ENCODE measurements at places on chromosomes 6 and 20.
A peak's percentile ranks its signal among the peaks of the same experiment; 100 is the strongest.

DNA sequence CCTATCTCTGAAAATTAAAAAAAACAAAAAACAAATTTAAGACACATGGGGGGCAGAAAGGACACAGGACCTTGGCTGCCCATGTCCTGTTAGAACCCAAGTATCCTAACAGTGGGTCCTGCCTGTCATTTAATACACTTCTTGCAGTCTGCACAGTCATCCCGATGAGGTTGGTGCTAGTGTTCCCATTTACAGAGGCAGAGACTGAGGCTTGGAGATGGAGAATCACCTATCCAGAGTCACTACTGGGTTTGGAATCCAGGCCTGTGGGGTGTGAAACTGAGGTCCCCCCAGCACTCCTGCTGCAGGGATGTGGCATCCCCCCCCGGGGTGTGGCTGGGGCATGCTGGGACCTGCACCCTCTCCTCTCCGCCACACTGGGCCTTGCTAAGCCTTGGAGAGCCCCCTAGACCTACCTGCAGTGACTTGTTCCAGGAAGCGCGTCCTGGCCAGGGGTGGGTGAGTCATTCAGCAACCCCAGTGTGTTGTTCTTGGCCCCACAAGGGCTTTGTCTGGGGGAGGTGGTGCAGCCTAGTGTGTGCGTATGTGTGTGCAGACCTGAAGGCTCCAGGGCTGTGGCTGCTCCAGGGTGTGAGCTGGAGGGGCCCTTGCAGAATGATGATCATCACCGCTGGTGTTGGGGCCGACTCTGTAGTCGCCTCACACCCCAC, 49.7 kb downstream of the BCAS4 start:
- DNase-seq = peak; percentile 12

DNA sequence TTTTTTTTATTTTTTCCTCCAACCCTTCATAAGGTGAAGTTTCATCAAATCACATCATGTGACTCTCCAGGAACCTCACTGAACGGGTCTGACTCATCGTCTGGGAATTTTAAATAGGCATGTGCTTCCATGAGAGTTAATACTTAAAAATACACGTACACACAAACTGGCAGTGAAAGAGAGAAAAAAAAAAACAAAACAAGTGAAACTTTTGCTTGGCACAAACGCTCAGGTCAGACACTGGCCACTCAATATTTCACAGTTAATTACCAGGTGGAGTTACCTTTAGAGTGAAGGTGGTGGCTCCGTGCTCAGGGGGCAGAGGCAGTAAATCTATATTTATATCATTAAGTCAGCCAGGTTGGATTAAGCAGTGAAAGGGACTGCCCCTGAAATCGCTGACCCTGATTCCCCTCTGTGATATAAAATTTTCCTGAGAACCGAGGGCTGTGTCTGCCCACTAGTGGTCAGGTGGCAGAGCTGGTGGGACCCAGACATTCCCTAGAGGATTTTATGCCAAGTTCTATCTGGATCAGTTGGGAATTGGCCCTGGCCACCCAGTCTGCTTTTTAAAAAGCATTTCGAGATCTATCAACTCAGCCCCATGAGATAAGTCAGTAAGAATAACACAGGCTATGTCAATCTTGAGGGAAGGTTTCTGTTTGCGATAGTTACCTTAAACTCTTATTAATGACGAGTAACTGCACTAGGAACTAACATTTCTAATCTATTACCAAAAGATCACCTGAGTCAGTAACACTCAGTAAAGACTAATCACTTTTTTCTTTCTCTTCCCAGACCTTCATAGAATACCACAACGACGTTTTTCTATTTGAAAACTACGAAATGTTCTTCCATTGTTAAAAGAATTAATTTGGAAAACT, 259.1 kb downstream of the HDGFL1 start:
- peak; percentile 24 for DNase-seq

DNA sequence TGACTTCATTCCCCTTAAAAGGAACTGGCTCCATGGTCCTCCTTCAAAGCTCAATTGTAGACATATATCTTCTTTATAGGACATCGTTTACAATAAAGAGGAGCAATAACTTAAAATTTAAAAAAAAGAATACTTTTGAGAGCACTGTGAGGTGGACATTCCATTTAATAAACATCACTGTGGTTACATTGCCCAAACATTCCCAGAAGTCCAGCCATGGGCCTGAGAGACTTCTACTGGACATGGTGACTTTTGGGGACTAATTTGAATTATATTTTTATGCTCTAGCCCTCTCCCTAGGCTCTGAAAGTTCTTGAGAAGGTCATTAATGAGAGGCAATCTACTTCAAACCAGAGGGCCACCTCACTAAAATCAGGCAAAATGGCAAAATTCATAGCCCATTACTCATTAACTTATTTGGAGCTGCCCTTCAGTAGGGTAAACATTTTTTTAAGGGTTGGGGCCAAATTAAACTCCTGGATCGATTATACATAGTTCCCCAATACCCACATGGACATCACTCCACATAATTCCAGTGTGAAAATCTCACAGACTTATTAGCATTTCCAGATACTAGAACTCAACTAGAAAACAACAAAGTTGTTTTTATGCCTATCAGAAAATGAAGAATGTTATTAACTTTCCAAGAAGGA, 17.1 kb downstream of the ISM1 start:
- DNase-seq = no peak

DNA sequence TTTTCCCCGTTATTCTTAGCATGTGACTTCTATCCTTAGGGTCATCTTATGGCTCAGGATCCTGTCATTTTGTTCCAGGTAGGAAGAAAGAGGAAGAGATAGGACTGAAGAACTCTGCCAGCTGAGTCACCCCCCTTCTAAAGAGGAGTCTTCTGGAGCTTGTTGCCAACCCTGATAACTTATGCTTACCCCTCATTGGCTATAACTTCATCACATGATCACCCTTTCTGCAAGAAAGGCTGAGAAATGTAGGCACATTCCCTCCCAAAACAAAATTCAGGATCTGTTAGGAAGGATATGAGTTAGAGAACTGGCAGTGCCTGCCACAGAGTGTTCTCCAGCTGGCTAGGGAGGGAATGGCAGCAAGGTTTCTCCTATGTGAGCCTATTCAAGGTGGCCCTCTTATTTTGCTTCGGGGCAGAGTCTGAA, 35.6 kb downstream of the ARFGEF2 start:
- no peak for DNase-seq

DNA sequence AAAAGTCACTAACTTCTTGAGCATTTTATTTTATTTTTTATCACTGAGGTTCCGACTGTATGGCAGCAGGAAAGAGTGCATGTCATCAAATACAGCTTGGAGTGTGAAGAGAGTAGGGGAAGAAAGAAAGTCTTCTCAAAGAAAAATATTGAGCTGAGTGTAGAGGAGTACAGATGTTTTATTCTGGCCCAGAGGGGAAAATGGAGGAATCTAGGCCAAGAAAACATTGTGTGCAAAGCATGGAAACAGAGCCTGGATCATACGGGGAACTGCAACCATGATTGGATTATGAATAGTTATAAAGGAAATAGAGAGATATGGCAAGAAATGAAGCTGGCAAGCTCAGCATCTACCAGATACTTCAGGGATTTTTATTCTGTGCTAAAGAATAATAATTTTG, 104.2 kb upstream of the SCGN start:
- no peak for DNase-seq
